AG10803 (cell line): ENCODE measurements at places on chromosomes 2 and 18.
A peak's percentile ranks its signal among the peaks of the same experiment; 100 is the strongest.

DNA sequence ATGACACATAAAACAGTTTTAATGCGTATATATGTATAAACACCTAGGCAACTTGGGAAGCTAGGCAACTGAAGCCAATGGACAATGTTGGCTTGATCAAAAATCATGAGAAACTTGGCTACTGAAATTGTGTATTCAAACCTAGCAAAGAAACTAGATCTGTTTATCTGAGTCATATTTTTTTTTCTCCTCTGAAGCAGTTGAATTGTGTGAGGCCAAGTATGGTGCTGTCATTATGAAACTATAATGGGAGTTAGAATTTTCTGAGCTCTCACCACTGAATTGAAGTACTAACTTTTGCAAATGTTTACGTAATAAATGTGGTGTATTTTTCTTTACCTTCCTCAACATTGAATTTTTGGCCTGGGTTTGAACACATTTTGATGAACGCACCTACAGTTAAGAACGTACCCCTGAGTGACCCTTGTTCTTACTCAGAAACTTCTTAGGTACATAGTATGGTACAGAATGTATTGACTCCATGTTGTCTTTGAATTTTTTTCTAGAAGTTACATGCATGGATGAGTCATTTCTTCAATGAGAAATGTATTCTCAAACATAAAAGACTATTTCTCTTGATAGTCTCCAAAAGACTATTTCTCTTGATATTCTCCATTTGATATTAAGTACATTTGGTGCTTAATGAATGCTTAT, 23.8 kb downstream of the CD28 start:
- no peak for DNase-seq

GRCh38 chr18:58714259-58714658, 43.0 kb downstream of the MALT1 start:
- DNase-seq, result no peak

DNA sequence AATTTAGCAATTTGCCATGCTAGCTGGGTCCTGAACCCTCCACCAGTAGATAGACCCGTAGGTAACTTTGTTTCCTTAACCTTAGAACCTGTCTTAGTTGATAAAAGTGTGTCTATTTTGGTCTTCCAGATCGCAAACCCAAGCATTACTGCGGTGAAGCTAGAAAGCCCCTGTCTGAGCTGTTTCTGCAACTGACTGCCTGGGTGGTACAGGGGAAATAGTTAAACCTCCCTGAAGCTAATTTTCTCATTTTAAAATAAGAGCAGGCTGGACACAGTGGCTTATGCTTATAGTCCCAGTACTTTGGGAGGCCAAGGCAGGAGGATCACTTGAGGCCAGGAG, 101.7 kb upstream of the MSH2 start:
- DNase-seq, result no peak

DNA sequence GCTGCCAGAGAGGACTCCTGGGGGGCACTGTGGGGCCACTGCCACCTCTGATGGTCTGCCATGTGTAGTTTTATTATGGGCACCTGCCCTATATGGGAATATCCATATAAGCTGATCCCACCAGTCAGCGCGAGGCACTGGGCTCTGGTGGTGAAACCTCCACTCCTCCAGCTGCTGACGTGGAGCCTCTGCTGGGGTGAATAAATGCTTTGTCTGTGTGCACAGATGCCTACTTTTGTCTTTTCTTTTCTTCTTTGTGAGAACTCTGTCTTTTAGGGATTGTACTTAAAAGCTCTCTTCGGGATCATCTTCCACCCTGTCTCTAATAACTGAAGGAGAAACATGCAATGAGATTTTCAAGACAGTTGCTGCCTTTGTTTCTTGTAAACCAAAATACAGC, 68.9 kb upstream of the NCK2 start:
- DNase-seq, result no peak

DNA sequence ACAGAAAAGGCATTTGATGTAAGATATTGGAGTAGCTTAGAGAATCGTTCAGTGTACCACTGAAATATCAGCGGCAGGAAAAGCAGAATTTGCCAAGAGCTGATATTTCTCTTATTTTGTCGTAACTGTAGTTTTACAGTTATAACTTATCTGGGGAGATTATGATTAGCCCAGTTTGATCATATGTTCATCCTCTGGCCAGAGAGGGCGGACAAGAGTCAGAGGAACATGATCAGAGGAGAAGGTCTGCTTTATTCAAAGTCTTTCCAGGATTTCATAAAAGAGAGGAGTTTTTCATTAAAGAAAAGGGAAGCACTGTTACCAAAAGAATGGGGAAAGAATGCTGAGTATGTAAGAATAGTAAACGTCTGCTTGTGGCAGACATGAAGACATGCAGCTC, 1655.6 kb downstream of the DPP10 start:
- DNase-seq, result no peak

DNA sequence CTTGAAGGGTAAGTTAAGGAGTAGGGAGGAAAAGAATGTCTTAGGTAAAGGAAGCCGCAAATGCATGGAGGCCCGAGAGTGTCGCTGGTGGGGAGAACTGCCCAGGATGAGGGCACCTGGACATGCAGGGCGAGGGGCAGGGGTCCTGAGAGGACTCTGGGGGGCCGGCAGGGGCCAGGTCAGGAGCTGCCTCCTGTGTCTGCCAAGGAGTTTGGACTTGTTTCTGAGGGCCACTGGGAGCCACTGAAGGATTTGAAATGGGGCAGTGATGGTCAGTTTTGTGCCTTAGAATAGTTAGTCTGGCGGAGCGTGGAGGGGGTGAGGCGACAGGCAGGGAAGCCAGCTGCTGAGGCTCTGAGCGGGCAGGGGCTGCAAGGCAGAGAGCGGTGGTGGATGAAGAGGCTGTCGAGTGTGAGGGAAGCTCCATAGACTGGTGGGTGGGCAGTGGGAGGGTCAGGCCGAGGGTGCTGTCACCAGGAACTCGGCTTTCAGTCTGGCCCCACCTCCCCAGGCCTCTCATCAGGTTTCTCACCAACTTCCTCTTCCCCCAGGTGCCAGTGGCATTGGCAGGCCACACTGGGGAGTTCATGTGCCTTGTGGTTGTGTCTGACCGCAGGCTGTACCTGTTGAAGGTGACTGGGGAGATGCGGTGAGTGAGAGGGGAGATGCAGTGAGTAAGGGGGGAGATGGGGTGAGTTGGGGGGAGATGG, 14.7 kb upstream of the SLC4A3 start:
- no peak for DNase-seq

GRCh38 chr18:57436191-57436964, 1.2 kb downstream of the ONECUT2 start:
- no peak for DNase-seq

DNA sequence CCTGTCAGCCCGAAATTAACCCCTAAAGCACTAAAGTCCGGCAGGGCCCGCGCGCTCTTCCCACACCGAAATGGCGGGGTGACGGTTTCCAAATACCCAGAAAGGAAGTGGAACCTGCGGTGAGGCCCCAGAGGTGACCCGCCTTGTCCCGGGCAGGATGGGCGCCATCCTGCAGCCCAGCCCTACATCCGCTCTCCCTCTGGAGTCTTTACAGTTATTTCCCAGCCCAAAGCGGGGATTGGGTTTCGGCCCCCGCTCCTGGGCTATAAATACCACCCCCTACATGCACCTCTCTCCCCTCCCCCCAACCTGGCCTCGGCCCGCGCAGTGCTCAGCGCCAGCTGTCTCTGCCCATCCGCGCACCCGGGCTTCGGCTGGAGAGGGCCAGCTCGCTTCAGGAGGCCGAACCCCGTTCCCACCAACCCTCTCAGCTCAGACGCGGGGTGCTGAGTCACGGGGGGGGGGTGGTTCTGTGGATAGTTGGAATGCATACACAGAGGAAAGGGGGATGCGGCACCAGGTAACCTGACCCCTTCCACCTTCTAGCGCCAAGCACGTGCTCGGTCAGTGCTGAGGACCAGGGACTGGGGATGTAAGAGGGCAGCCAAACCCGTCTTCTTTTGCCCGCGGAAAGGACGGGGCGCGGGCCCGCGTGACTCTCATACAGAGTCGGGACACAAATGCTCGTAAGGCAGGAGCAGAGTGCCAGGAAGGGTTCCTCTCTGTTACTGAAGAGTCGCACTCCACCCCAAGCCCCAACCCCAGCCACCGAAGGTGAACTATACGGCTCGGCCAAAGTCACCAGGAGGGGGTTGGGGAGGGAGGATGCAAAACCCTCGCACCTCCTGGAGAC, at the start of gene TUBA4B:
Gene TUBA4B (plus strand): TSS at position 344 of the 853 bp plus-strand sequence. CDS start 165 bp downstream, at position 509.
- no peak for DNase-seq

- no peak for DNase-seq
Observed at GRCh38 chr2:44807201-44808025, 134.1 kb upstream of the SIX3 start.

DNA sequence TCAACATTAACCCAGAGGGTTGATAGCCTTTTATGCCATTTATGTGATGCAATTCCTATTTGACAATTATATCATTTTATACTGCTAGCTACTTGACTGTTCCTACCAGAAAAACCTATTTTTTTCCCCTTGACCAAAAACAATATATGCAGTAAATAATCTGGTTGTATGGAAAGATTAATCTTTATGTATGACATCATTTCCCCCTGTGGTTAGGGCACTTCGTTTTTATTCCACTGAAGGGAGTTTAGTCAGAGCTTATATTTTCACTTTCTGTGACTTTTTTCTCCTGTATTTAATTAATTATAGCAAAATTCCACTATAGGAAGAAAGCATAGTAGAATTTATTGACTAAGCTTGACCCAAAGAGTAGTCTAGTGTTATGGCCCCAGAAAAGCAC, 107.6 kb downstream of the HAUS1 start:
- no peak for DNase-seq

DNA sequence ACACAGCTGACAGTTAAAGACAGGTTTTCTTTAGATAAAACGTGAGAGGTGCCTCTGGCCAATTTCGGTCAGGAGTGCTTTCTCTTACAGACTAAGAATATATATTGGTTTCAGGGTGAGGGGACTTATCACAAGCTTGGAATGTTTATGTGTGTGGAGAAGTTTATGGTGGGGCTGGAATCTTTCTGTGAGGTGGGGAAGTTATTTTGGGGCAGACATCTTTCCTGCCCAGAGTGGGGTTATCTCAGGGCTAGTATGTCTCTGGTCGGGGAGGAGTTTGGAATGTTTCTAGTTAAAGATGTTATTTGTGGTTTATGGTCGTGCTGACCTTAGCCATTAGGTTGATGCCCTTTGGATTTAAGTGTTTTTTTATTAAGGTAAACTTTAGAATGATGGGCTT, 115.2 kb downstream of the SLC5A7 start:
- no peak for DNase-seq

DNA sequence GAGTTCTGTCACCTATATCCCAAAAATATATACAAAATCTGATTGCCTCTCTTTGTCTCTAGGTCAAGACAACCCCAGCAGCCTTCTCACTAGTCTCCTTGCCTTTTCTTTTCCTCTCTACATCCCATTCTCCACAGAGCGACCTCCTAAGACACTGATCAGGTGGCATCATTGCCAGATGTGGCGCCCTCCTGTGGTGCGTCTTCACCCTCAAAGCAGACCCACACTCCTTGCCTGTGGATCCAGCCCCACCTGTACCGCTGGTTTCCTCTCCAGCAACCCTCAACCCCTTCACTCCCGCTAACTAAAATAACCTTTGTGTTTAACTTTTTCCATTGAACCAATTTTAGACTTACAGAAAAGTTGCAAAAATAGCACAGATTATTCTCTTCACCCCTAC, 273.3 kb downstream of the GLI2 start:
- DNase-seq, result no peak

- DNase-seq, result peak; percentile 45
Observed at GRCh38 chr2:222609381-222609780, 46.5 kb downstream of the FARSB start.

- DNase-seq, result no peak
Observed at GRCh38 chr2:207224791-207225482, 59.2 kb upstream of the KLF7 start.

DNA sequence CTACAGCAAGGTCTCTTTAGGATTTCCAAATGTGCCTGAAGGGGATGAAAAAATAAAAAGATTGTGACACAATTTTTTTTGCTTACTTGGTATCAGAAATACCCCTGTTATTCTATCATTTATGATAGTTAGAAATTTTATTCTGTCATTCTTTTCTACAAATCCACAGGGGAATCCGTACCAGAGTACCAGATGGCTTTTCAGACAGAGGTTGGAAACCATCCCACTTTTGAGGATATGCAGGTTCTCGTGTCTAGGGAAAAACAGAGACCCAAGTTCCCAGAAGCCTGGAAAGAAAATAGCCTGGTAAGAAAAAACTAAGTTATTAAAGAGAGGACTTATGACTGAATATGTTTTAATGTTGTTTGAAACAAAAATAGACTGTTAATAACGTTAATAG, 92.6 kb upstream of the FAM117B start:
- DNase-seq, result no peak

DNA sequence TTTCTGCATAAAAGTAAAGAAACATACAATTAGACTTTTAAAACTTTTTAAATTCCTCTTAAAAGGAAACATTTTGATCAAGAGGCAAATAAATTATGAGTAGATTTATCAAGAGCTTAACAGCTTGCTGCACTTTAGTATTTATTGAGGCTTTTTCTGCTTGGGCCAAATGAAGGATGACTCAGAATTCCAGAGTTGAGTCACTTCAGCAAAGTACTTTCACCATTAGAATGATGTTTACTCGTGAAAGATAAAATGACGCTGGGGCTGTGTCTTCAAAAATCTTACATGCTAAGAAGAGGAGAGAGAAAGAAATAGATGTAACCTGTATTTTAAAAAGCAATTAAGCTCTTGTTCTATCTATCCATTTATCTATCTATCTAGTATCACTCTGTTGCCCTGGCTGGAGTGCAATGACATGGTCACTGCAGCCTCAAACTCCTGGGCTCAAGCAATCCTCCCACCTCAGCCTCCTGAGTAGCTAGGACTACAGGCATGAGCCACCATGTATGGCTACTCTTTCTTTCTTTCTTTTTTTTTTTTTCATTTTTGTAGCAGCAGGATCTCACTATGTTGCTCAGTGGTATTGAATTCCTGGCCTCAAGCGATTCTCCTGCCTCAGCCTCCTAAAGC, 75.3 kb upstream of the RIOK3 start:
- peak; percentile 84 for DNase-seq

DNA sequence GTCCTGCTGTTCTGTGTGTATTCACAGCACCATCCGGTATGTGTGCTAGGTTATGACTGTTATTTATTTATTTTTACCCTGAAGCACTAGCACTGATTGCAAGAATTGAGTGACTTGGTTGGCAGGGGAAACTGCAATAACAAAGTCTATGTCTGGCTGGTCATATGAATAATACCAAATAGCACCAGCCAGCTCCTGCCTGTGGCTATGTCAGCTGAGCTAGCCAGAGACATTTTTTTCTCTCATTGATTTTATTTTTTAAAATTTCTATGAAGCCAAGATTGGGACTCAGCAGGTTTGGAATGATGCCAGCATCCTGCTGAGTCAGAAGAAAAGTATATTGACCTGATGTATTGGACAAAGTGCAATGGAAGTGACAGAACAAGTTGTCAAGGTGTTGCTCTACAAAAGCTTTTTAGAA, 188.5 kb upstream of the CDH2 start:
- DNase-seq, result peak; percentile 1

- DNase-seq, result no peak
Observed at GRCh38 chr18:13379930-13380690, 161.6 kb downstream of the LDLRAD4 start.

GRCh38 chr2:113910967-113911678, 21.2 kb downstream of the ACTR3 start:
- DNase-seq, result no peak
